ENCODE measurements at places on chromosomes 2 and 18. TPM values are rescaled to one million over a fixed set of nuclear protein-coding genes. Genes with fewer than 3 reads are reported as not detected.
A peak's percentile ranks its signal among the peaks of the same experiment; 100 is the strongest.

DAW1 gene
- total RNA-seq: 0.20 TPM

C2orf80 gene
- not detected for total RNA-seq

IL1F10 gene
- total RNA-seq: not detected

AMER3 gene
- total RNA-seq: not detected

QPCT gene
- total RNA-seq: not detected

DOK6 gene
- not detected for total RNA-seq

REG1B gene
- total RNA-seq: 4.2 TPM

SLC39A10 gene
- 59.0 TPM for total RNA-seq

MAPRE2 gene
- total RNA-seq: 17.2 TPM

METAP1D gene
- total RNA-seq: 15.8 TPM

PLGLB1 gene
- total RNA-seq: 1.3 TPM

SRD5A2 gene
- not detected for total RNA-seq

DNA sequence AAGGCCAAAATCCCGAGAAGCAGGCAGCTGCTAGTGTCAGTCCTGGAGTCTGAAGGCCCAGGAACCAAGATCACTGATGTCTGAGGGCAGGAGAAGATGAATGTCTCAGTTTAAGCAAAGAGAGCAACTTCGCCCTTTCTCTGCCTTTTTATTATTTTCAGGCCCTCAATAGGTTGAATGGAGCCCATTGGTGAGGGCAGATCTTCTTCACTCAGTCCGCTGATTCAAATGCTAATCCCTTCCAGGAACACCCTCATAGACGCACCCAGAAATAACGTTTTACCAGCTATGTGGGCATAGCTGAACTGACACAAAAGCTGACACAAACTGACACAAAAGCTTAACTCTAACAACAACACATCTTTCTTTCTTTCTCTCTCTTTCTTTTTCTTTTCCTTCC, 78.0 kb upstream of the KCNJ3 start:
- no peaks in the 10 kb centered on the region for H3K4me1 ChIP-seq
- no peak overlapping the region for H3K4me3 ChIP-seq
- no peak overlapping the region for H3K27ac ChIP-seq
- no peak for DNase-seq

GRCh38 chr2:237944302-237944701, 22.5 kb upstream of the UBE2F start:
- no peaks in the 10 kb centered on the region for H3K27me3 ChIP-seq
- H3K4me1 ChIP-seq: no peaks in the 10 kb centered on the region
- DNase-seq: peak; percentile 18
- H3K4me3 ChIP-seq: no peak overlapping the region
- H3K36me3 ChIP-seq: no peaks in the 10 kb centered on the region

GRCh38 chr2:203535078-203535783, at the start of gene RAPH1:
Gene RAPH1 (minus strand): TSS chr2:203535301. CDS start chr2:203495353, 39,948 bp downstream.
- no peaks in the 10 kb centered on the region for H3K36me3 ChIP-seq
- H3K4me3 ChIP-seq: peak within 1 kb of the TSS; percentile 85
- H3K27ac ChIP-seq: peak within 1 kb of the TSS; percentile 84

DNA sequence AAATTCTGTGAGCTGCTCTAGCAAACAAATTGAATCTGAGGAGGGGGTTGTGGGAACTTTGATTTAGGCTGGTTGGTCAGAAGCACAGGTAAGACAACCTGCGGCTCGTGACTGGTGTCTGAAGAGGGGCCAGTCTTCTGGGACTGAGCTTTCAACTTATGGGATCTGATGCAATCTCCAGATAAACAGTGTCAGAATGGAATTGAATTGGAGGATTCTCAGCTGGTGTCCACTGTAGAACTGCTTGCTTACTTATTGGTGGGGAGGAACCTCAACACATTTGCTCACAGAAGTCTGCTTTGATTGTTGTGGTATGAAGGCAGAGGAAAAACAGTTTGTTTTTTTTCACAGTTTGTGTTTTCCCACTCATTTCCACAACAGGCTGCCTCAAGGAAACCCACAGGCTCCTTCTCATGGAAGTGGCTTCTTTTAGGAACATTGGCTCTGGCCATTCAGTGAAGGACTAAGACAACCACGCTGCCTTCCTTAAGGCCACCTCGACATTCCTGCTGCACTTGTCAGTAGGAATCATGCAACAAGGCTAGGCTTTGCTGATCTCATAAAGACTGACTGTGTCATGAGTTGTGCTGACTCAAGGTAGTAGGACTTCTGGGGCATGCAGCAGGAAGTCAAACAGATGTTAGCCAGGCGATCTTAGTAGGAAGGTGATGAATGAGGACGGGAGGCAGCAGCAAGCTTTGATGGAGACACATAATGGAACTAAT, 104.7 kb downstream of the TSN start:
- no peak overlapping the region for H3K27ac ChIP-seq
- H3K36me3 ChIP-seq: no peaks in the 10 kb centered on the region
- H3K4me3 ChIP-seq: no peak overlapping the region
- H3K27me3 ChIP-seq: peaks cover 35% of the 10 kb centered on the region

DNA sequence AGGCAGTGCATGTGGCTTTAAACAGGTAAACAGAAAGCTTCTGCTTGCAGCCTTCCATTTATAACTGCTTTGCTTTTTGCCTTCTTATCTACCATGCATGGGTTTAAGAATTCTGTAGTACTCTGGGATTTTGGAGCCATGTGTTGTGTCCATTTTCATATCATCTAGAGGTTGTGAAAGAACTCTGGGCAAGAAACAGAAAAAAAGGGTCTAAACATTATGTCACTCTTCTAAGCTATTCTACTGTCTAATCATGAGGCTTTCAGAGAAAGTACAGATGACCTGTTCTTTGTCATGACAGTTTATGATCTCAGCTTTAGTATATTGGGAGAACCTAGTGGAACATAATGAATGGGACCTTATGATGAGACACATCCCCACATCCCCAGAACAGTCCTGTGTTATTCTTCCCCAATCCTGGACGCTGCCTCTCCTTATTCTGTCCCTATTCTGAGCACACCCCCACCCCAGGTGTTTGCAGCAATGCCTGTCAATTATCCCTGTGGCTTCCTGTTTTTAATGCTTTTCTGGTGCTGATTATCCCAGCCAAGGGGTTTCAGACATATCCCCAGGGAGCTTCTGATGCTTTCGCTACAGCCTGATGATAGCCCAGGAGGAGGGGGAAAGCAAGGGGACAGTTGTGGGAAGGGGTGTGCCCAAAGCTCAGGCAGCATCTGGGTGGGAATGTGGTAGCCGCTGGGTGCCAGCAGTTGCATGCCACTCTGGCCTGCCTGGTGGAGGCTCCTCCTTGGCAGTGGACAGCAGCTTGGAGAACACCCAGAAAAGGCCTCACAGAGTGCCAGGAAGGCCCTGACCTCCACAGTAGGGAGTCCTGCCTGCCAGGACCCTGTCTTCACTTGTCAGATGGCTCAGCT, 169.5 kb upstream of the MAP3K20 start:
- H3K4me3 ChIP-seq: no peak overlapping the region
- no peak for DNase-seq
- no peaks in the 10 kb centered on the region for H3K36me3 ChIP-seq
- H3K27ac ChIP-seq: no peak overlapping the region

GRCh38 chr2:177072090-177072489, 140.5 kb upstream of the HNRNPA3 start:
- no peaks in the 10 kb centered on the region for H3K36me3 ChIP-seq
- DNase-seq: no peak
- peaks cover 18% of the 10 kb centered on the region for H3K27me3 ChIP-seq
- H3K4me3 ChIP-seq: no peak overlapping the region
- H3K27ac ChIP-seq: no peak overlapping the region
- no peaks in the 10 kb centered on the region for H3K4me1 ChIP-seq

DNA sequence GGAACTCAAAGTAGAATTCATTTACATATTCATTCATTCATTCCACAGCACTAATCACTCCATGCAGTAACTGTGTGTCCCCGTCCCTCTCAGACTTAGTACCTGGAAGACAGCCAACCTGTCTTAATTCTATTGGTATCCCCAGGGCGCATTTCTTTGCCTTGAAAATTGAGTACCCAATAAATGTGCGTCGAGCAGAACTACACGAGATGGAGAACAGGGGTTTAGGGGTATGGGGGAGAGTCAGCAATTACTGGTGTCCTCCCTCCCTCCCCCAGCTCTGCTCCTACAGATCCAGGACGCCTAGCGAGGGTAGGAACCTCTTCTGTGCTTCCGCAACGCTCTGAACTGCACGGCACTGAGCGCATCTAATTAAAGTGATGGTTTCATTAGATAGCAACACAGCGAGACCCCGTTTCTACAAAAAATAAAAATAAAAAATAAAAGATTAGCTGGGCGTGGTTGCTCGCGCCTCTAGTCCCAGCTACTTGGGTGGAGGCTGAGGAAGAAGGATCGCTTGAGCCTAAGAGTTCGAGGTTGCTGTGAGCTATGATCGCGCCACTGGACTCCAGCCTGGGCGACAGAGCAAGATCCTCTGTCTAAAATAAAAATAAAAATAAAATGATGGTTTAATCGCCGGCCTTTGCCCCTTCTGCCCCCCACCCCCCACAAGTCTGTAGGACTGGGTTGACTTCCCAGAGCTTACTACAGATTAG, 614 bp upstream of the FKBP1B start:
- peaks cover 30% of the 10 kb centered on the region for H3K4me1 ChIP-seq
- H3K27ac ChIP-seq: no peak overlapping the region
- no peaks in the 10 kb centered on the region for H3K36me3 ChIP-seq
- DNase-seq: peak; percentile 6
- no peaks in the 10 kb centered on the region for H3K27me3 ChIP-seq

DNA sequence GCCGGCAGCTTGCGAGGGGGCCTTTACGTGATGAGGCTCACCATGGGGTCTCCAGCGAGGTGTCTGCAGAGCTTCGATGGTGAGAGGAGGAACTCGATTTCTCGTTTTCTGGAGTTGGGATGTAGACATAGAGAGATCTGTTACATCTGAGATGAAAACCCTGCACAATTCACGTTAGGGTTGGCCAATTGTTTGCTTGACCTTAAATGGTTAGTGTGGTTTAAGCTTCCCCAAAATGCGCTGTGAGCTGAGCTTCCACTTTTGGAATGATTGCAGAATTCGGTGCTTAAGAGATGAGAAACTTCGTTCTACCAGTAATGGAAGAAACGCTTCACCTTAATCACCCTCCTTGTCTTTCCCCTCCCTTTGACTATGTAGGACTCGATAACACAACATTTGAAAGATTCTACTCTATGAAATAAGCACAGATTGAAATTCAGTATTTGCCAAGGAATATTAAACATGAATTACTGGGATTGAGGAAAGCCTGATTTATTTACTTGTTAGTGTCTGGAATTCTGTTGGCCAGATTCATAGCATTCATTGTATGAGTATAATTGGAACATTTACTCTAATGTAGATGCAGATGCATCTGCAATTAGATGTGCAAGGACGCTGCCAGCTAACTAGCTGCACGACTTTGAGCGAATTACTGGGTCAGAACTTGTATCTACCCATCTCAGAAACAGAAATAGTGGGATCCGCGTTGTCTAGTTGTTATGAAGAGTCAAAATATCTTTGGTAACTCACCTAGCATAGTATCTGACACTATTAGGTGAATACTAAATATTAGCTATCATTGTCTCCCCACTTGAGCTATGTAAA, 1.6 kb upstream of the KLF7 start:
- peaks cover 43% of the 10 kb centered on the region for H3K4me1 ChIP-seq
- DNase-seq: no peak
- H3K27me3 ChIP-seq: no peaks in the 10 kb centered on the region

DNA sequence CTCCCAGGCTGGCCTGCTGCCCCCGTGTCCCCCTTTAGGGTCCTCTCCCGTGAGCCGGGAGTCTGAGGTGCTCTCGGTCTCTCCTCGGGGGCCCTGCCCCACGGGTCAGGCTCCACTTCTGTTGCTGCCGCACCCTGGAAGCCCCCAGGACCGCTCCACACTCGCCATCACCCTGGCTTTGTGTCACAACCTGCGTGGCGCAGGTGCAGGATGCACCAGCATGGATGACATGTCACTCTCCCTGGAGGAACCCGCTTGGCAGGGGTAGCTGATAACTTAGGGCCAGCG, 10.8 kb upstream of the ARHGEF4 start:
- H3K27ac ChIP-seq: no peak overlapping the region
- no peak overlapping the region for H3K4me3 ChIP-seq
- no peaks in the 10 kb centered on the region for H3K4me1 ChIP-seq
- DNase-seq: no peak
- no peaks in the 10 kb centered on the region for H3K36me3 ChIP-seq

GRCh38 chr2:162888652-162889051, 50.1 kb upstream of the KCNH7 start:
- H3K36me3 ChIP-seq: no peaks in the 10 kb centered on the region
- no peak overlapping the region for H3K27ac ChIP-seq
- H3K27me3 ChIP-seq: 0 out of 2 replicates have a peak, but pooled peaks cover 5% of the 10 kb centered on the region
- DNase-seq: no peak
- H3K4me3 ChIP-seq: no peak overlapping the region

DNA sequence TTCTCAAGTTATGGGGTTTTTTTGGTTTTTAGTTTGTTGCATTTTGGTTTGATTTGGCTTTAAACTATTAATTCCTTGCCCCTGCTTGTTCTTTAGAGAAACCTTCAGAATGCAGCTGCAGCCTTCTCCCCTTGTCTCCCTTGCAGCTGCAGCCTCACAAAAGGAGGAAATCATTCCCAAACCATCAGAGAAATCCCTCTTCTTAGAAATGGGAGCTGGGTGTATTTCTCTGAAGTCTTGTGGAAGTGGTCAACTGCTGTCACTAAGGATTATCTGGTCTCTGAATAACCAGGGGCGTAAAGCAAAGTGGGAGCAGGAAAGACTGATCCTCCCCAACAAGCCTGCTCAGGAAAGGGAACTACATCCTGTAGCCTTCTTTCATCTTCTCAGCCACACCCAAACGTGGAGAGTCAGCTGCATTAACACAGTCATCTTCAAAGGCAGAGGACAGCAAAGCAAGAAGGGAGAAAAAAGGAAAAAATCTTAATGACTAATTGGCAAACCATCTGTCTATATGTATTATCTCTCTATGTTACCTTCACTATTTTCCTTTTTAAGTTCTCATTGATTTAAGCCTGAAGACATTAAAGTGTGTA, 1834.1 kb upstream of the PIK3C3 start:
- H3K4me1 ChIP-seq: no peaks in the 10 kb centered on the region
- no peaks in the 10 kb centered on the region for H3K27me3 ChIP-seq
- DNase-seq: no peak
- no peak overlapping the region for H3K4me3 ChIP-seq

DNA sequence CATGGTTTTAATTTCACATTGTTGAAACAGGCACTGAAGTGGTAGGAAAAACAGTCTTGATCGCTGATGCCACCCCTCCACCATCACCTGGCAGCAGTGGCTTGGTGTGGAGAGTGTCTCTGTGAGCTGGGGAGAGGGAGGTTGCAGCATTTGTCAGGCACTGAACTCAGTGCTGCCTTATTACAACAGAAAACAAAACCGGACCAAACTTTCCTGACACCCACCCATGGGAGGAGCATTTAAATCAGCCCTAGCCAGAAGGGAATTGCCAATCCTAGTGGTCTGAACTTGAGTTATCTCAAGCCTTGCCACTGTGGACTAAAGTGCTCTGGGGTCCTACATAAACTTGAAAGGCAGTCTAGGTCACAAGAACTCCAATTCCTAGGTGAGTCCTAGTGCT, 103.0 kb upstream of the LGALSL start:
- no peak overlapping the region for H3K27ac ChIP-seq
- no peak overlapping the region for H3K4me3 ChIP-seq
- no peak for DNase-seq
- H3K36me3 ChIP-seq: no peaks in the 10 kb centered on the region
- H3K27me3 ChIP-seq: no peaks in the 10 kb centered on the region
